ENCODE measurements at places on chromosomes 2 and 18. TPM values are rescaled to one million over a fixed set of nuclear protein-coding genes. Genes with fewer than 3 reads are reported as not detected.

GRCh38 chr2:235008584-235009044 is 56.8 kb downstream of the SH3BP4 start:
- peak overlapping the region; percentile 66 for H3K27ac ChIP-seq
- no peaks in the 10 kb centered on the region for H3K27me3 ChIP-seq
- no peak overlapping the region for H3K4me3 ChIP-seq
- DNase-seq, result peak; percentile 81

GRCh38 chr2:148557844-148558436 is 86.6 kb upstream of the EPC2 start:
- no peaks in the 10 kb centered on the region for H3K36me3 ChIP-seq
- H3K4me1 ChIP-seq, result no peaks in the 10 kb centered on the region
- H3K27me3 ChIP-seq, result no peaks in the 10 kb centered on the region
- H3K27ac ChIP-seq, result no peak overlapping the region
- no peak overlapping the region for H3K4me3 ChIP-seq

DNA sequence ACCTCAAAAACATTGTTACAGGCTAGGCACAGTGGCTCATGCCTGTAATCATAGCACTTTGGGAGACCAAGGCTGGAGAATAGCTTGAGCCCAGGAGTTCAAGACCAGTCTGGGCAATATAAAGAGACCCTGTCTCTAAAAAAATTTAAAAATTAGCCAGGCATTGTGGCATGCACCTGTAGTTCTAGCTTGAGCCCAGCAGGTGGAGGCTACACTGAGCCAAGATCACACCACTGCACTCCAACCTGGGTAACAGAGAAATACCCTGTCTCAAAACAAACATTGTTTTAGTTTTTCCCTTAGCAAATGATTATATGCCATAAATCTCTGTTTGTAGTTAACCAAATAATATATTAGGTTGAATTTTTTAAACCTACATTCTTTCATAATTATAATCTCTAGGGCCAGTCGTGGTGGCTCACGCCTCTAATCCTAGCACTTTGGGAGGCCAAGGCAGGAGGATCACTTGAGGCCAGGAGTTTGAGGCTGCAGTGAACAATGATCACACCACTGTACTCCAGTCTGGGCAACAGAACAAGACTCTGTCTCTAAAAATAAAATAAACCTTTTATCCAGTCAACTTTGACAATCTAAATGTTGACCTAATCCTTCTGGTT is 13.3 kb upstream of the CYP20A1 start:
- no peaks in the 10 kb centered on the region for H3K36me3 ChIP-seq
- no peak for DNase-seq
- no peak overlapping the region for H3K27ac ChIP-seq
- no peaks in the 10 kb centered on the region for H3K27me3 ChIP-seq

- H3K4me1 ChIP-seq, result no peaks in the 10 kb centered on the region
- H3K27me3 ChIP-seq, result no peaks in the 10 kb centered on the region
- no peak overlapping the region for H3K27ac ChIP-seq
- no peak for DNase-seq
- no peak overlapping the region for H3K4me3 ChIP-seq
Observed at GRCh38 chr2:153109793-153110192, 368.8 kb downstream of the RPRM start.

GRCh38 chr18:59382383-59382782 is 23.3 kb upstream of the LMAN1 start:
- no peaks in the 10 kb centered on the region for H3K27me3 ChIP-seq
- no peaks in the 10 kb centered on the region for H3K4me1 ChIP-seq
- no peak overlapping the region for H3K4me3 ChIP-seq
- no peak for DNase-seq

DNA sequence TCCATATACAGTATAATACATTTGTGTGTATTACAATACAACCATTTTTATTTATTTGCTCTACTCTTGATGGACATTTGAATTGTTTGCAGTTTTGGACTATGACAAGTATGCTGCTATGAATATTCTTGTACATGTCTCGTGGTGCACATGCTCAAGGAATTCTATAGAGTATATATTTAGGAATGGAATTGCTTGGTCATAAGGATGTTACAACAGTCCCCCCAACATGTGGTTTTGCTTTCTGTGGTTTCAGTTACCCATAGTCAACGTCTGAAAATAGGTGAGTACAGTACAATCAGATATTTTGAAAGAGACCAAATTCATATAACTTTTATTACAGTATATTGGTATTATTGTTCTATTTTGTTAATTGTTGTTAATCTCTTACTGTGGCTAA is 24.1 kb upstream of the PLEKHM3 start:
- H3K27ac ChIP-seq, result no peak overlapping the region
- no peaks in the 10 kb centered on the region for H3K36me3 ChIP-seq
- H3K4me3 ChIP-seq, result no peak overlapping the region
- no peaks in the 10 kb centered on the region for H3K27me3 ChIP-seq

- no peaks in the 10 kb centered on the region for H3K36me3 ChIP-seq
- H3K27me3 ChIP-seq, result no peaks in the 10 kb centered on the region
- H3K4me1 ChIP-seq, result no peaks in the 10 kb centered on the region
Observed at GRCh38 chr2:11310212-11310611, 34.2 kb downstream of the ROCK2 start.

DNA sequence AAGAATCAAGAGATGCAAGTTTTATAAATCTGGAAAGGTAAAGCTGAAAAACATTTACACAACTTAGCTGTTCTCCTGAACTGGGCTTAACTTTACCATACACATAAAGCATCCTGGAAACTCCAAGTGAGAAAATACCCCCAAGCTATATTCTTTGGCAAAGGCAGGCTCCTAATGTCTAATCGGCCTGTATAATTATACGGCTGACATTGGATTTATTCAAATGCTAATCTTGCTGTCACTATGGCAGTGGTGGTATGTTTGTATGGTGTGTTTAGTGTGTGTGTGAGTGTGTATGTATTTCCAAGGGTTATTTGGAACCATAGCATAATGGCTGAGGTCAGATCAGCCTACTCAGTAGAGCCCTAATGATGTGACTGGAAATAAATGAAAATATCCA is 1031.8 kb upstream of the ZEB2 start:
- no peaks in the 10 kb centered on the region for H3K4me1 ChIP-seq
- H3K4me3 ChIP-seq, result no peak overlapping the region
- H3K27me3 ChIP-seq, result no peaks in the 10 kb centered on the region
- no peaks in the 10 kb centered on the region for H3K36me3 ChIP-seq
- no peak for DNase-seq

DNA sequence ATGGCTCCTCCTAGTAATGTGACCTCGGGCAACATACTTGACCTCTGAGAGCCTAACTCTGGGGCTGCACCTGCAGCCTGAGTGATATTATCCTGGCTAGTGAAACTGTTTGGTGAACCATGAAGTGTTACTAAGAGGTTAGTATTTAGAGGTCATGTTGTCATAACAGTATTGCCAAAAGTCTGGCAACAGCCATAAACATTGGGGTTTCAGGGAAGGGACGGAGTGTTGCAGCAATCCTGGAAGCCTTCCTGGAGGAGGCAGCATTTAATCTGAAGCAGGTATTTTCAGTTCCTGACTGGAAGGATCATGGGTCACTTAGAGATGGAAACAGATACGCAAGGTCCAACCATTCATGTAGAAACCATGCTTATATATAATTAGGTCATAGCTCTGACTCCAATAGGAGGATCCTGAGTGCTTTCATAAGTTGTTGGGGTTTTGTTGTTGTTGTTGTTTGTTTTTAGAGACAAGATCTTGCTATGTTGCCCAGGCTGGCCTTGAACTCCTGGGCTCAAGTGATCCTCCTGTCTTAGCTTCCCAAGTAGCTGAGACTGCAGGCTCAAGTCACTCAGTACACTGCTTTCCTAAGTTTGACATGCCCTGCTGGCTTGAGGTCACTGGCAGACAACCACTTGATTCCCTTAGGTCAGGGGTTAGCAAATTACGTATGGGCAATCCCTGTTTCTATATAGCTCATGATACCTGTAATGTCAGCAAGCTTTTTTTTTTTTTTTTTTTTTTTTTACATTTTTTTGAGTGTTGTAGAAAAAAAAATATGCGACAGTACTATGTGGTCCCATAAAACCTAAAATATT is 21.5 kb downstream of the GPR39 start:
- H3K27me3 ChIP-seq, result no peaks in the 10 kb centered on the region
- no peak overlapping the region for H3K4me3 ChIP-seq
- H3K4me1 ChIP-seq, result no peaks in the 10 kb centered on the region
- DNase-seq, result no peak
- no peak overlapping the region for H3K27ac ChIP-seq

DNA sequence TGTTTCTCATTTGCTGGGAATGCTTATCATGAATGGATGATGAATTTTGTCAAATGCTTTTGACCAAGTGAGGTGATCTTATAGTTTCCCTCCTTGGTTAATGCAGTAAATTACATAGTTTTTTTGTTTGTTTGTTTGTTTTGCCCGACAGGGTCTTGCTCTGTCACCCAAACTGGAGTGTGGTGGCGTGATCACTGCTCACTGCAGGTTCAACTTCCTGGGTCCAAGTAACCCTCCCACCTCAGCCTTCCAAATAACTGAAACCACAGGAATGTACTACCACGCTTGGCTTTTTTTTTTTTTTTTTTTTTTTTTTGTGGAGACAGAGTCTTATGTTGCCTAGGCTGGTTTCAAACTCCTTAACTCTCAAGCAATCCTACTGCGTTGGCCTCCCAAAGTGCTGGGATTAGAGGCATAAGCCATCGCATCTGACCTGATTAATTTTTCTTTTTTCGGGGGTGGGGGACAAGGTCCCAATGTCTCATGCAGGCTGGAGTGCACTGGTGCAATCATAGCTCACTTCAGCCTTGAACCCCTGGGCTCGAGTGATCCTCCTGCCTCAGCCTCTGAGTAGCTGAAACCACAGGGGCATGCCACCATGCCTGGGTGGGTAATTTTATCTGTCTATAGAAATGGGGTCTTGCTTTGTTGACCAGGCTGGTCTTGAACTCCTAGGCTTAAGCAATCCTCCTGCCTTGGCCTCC is 48.6 kb downstream of the SMAD2 start:
- H3K4me3 ChIP-seq, result no peak overlapping the region
- H3K27me3 ChIP-seq, result no peaks in the 10 kb centered on the region
- no peak for DNase-seq
- no peaks in the 10 kb centered on the region for H3K4me1 ChIP-seq

GRCh38 chr18:49723648-49724180 is 89.6 kb downstream of the ACAA2 start:
- H3K36me3 ChIP-seq, result no peaks in the 10 kb centered on the region
- peak; percentile 64 for DNase-seq
- peaks cover 12% of the 10 kb centered on the region for H3K4me1 ChIP-seq
- H3K4me3 ChIP-seq, result no peak overlapping the region

DNA sequence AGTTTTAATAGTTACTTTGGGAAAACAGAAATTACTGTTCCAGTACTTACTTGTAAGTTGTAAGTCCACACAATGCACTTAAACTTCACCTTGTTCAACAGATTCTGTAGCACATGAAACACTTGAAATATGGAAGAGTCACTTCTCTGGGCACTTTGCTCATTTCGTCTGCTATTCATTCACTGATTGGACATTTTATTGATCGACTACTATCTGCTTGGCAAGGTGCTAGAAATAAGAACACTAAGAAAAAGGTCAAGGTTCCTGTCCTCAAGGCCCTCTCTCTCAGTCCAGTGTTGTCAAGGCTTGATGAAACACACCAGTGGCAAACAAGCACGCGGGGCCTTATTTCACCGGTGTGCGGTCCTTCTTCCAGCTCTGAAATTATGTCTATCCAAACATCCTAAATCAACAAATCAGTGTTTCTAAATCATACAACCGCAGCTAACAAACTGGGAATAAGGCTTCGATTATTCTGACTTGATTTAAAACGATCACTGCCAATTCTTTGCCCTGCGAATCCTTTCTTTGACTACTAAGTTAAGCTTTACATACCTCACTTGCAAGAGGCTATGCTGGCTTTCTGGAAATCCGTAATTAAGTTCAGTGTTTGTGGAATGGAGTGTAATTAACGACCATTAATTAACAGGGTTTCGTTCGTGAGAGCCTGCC is 780 bp upstream of the ITGAV start:
- no peaks in the 10 kb centered on the region for H3K27me3 ChIP-seq
- peak overlapping the region; percentile 95 for H3K27ac ChIP-seq
- H3K4me3 ChIP-seq, result peak overlapping the region; percentile 91
- DNase-seq, result peak; percentile 23
- no peaks in the 10 kb centered on the region for H3K4me1 ChIP-seq

- H3K4me1 ChIP-seq, result no peaks in the 10 kb centered on the region
- H3K36me3 ChIP-seq, result no peaks in the 10 kb centered on the region
- no peak overlapping the region for H3K4me3 ChIP-seq
- H3K27me3 ChIP-seq, result no peaks in the 10 kb centered on the region
- H3K27ac ChIP-seq, result no peak overlapping the region
Observed at GRCh38 chr2:43454791-43455190, 141.0 kb downstream of the THADA start.

GRCh38 chr18:5998907-5999306 is 103.6 kb upstream of the TMEM200C start:
- no peaks in the 10 kb centered on the region for H3K27me3 ChIP-seq
- no peaks in the 10 kb centered on the region for H3K4me1 ChIP-seq
- H3K36me3 ChIP-seq, result no peaks in the 10 kb centered on the region

DNA sequence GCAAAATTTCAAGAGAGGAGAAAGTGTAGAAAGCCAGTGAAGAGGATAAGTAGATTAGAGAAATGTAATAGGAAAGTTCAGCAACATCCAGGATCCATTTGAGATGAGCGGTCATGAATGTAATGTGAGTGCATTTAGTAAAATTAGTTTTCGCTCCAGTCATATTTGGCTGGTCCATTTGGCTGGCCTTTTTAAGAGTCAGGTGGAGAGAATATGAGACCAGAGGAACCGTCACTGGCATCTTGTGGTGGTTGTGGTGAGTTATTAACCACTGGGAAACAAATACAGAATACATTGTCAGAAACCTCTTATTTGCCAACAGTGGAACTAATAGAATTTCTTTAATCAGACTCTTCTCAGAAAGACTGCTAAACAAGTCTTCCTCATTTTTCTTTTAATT is 1064.3 kb upstream of the CDH2 start:
- H3K4me3 ChIP-seq, result no peak overlapping the region
- DNase-seq, result no peak
- H3K36me3 ChIP-seq, result no peaks in the 10 kb centered on the region
- no peaks in the 10 kb centered on the region for H3K4me1 ChIP-seq

DNA sequence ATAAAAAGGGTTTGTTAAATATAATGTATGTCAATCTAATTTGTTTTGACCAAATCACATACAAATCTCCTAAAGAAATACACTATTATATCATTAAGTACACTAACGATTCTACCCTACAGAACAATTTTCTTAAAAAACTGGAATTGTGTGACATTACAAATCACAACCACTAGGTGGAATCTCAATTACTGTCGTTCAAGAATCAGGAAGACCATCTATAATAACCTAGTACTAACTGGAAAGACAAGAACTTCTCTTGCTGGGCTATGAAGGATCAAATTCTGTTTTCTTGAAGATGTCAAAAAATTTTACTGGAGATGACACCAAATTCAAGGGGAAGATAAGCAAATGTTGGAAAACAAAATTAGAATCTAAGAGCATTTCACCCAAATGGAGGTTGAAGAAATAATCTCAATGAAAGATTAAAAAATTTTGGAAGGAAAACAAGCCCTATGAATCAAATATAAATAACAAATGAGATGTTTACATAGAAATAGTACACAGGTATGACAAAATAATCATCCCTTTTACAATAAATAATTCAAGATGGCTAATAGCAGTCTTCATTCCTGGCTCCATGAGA is 110.9 kb downstream of the STK39 start:
- DNase-seq, result no peak
- no peak overlapping the region for H3K27ac ChIP-seq
- no peaks in the 10 kb centered on the region for H3K27me3 ChIP-seq
- H3K36me3 ChIP-seq, result no peaks in the 10 kb centered on the region
- no peak overlapping the region for H3K4me3 ChIP-seq

Gene SPEG
- total RNA-seq, result 6.2 TPM

Gene SATB2
- 178 TPM for total RNA-seq

Gene NFU1
- total RNA-seq, result 58.4 TPM

Gene CSRNP3
- 2.0 TPM for total RNA-seq

Gene INHA
- total RNA-seq, result not detected

Gene SCN7A
- total RNA-seq, result 6.7 TPM

Gene CNTNAP5
- not detected for total RNA-seq

Gene LIPG
- total RNA-seq, result 25.5 TPM

Gene SKOR2
- total RNA-seq, result not detected

Gene NXPH2
- not detected for total RNA-seq

Gene STK36
- total RNA-seq, result 17.8 TPM
